DMS79 (cell line): ENCODE measurements at places on chromosomes 2 and 18.

- DNase-seq, result no peak
These were observed 1407.4 kb downstream of the SUCLG1 start for GRCh38 chr2:83051538-83052170.

GRCh38 chr18:22018366-22018765, 151.0 kb upstream of the GATA6 start:
- DNase-seq, result no peak

GRCh38 chr18:9184998-9185613, 48.5 kb downstream of the ANKRD12 start:
- no peak for DNase-seq

GRCh38 chr2:10712185-10712809, 9.1 kb upstream of the ATP6V1C2 start:
- no peak for DNase-seq

GRCh38 chr18:5984245-5984644, 88.9 kb upstream of the TMEM200C start:
- DNase-seq, result no peak

DNA sequence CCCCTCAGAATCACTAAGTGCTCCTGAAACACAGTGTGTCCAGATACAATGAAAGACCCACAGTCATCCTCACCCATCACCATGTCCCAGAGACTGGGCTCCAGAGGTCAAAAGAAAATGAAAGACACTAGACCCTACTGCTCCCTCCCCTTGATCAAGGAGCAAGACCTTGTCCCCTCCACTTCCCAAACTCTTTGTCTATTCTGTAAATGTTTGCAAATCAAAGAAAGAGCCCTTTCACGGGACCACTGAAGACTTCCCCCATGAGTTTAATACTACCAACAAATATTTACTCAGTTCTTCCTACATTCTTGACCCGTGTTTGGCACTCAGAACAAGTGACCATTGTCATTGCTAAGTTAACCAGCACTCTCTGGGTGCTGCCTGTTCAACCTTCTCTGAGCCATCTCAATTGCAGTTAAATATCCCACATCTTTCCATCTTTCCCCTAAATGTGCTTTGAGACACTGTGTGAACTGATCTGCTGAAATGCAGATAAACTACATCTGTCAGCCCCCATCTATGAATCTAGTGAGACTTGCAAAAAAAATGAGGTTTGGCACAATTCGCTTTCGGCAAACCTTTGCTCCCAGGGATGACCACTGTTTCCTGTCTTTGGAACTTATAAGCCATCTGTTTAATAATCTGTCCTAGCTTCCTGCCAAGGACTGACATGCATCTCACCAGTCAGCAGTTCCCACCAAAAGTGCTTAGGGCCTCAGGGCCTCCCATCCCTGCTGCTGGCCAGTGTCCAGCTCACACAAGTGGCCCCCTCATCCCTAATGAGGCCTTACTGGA, 170.3 kb downstream of the GFPT1 start:
- no peak for DNase-seq

GRCh38 chr2:15311201-15311907, 249.8 kb downstream of the NBAS start:
- no peak for DNase-seq

DNA sequence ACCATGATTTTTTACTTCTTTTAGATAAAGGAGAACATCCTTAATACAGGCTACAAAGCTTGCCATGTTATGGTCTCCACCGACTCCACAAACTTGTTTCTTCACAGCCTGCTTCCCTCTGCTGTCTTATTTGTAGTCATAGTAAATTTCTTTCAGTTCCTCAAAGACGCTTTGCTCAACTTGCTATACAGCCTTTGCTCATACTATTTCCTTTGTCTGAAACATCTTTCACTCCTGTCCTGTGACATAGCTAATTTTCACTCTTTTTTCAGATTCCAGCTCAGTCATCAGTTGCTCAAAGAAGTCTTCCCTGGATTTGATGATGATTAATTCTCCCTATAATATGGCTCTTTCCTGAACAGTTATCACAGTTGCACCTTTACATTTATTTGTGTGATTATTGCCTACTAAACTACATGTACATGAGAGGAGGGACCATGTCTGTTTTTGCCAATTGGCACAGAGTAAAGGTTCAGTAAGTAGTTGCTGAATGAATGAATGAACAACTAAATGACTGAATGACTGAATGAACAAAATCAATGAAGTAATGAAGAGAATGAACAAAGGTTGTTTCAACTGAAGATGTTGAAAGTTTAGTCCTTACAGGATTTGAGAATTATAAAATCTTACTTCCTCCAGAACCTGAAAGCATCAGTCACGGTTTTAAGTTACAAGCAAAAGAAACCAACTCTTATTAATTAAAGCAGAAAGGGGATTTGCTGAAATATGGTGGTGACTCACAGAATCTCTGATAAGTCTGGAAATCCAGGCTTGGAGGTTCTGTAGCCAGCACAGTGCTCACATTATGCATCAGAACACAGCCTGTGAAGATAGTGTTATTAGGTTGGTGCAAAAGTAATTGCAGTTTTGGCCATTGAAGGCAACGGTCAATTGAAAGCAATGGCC, 186.4 kb upstream of the FAM98A start:
- no peak for DNase-seq

GRCh38 chr2:174051741-174052583, 86.8 kb upstream of the SP3 start:
- no peak for DNase-seq

GRCh38 chr2:132969371-132969985, 299.5 kb upstream of the LYPD1 start:
- no peak for DNase-seq

GRCh38 chr18:43934322-43934721, 657.0 kb upstream of the SYT4 start:
- DNase-seq, result no peak

- DNase-seq, result no peak
These were observed 496.2 kb downstream of the SATB2 start for GRCh38 chr2:198961547-198961946.

- no peak for DNase-seq
These were observed 149.6 kb downstream of the LAMA3 start for GRCh38 chr18:23838801-23839366.

GRCh38 chr2:9753665-9754531, 89.4 kb upstream of the TAF1B start:
- DNase-seq, result no peak

DNA sequence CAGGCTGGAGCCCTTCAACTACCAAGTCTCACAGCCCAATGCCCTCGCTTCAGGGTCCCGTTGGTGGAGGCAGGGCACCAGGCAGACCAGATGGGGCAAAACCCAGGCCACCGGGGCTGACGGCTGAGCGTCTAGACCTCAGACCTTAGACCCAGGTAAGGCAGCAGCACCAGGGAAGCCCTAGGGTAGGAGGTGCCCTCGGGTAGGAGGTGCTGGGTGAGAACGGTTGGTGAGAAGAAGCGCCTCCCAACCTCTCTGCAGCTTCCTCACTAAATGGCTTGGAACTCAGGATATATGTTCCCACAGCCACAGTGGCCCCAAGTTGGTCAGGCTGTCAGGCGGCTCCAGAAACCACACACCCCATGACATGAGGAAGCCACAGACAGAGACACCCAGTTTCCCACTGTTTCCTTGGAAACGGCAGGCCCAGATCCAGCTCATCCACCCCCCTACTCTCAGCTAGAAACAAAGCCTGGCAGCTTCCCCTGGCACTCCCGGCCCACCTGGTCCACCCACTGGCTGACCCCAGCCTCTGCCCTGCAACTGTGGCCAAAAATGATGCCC, 13.1 kb upstream of the MLPH start:
- DNase-seq, result no peak

GRCh38 chr2:25029183-25029554, 12.7 kb upstream of the EFR3B start:
- DNase-seq, result peak; percentile 98

GRCh38 chr2:85872536-85873161, 16.1 kb downstream of the ST3GAL5 start:
- no peak for DNase-seq

GRCh38 chr2:150561076-150561475, 73.6 kb upstream of the RND3 start:
- no peak for DNase-seq

- DNase-seq, result no peak
These were observed 86.1 kb downstream of the TNS1 start for GRCh38 chr2:217916504-217917254.

- DNase-seq, result no peak
These were observed 218.5 kb downstream of the KCNS3 start for GRCh38 chr2:18096836-18097405.

DNA sequence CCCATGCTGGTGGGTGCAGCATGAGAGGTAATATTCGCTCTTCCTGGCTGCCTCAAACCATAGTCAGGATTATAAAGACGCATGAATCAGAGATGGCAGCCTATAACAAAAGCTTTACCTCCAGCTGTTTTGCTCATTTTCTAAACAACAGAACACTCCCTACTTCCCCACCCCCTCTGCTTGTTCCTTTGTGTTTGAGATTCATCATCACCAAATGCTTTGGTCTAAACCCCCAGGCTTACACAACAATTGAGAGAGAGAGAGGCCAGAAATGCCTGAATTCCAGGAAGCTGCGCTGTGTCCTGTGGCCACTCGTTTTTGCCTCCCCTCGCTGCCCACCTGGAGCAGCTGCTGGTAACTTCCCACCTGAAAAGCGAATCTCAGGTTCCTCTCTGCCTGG, 78.8 kb upstream of the CAPN13 start:
- no peak for DNase-seq

DNA sequence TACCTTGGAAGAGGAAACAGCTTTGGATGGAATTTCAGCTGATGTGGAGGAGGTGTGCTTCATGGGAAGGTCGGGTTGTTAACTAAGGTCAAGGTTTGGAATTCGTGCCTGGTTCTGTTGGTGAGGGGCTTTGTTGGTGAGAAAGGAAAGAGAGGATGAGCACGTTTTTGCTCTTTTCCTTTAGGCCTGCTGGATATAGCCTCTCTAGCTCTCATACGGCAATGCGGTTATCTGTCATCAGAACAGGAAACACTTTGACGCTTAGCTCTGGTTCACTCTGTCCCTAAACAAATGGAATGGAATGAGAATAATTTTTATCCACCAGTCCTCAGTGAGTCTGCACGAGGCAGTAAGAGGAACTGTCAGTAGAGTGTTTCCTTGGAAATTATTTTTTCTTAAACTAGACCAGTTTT, 169.7 kb upstream of the NOSTRIN start:
- no peak for DNase-seq

DNA sequence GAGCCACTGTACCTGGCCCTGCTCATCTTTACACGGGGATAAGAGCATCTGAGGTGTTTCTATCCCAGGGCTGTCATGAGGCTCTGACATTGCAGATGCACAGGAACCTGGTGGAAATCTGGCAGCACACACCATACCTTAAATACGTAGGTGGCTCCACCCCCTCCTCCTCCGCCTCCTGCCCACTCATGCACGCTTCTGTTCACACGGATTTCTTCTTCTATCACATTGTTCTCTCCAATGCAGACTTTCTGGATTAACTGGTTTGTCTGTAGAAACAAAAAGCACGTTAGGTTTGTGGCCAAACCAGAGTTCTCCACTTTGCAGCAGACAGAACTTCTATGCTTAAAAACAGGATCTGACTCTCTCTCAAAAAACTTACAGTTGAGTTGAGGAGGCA, 118.2 kb downstream of the CLIP4 start:
- DNase-seq, result peak; percentile 48

DNA sequence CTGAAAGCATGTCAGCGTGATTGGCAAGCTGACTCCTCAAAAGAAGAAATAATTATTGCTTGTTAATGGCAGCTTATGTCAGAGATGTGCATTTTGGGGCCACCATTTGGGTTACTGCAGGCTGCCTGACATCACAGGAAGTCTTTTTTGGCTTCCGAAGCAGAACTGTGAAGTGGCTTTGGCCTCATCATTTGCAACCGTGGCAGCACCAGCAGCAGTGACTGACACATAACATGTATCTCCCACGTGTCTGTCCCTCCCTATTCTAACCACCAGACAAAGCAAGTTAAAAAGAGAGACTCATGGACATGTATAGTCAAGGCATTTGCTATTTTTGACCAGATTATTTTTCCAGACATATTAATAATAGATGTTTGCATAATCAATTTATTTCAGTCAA, 488.7 kb upstream of the ACVR2A start:
- no peak for DNase-seq

- DNase-seq, result no peak
These were observed 104.8 kb downstream of the CABLES1 start for GRCh38 chr18:23239885-23240608.

GRCh38 chr2:216507220-216508160, 8.8 kb downstream of the RPL37A start:
- no peak for DNase-seq

DNA sequence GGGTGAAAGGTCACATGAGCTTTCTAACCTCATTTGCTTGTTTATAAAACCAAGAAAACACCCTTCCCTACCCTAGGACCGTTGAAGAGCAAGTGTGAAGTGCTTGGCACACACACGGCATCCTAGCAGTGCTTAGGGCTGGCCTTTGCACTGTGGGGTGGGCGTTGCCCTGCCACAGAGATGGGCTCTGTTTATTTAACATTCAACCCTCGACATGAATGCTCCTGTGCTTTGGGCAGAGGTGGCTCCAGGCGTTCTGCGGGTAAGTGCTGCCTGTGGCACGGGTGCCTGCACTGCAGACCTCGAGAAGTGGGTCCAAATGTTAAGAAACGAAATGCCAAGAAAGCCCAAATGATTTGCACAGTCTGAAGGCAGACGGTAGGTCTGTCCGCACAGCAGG, 170.1 kb downstream of the FHOD3 start:
- DNase-seq, result no peak

DNA sequence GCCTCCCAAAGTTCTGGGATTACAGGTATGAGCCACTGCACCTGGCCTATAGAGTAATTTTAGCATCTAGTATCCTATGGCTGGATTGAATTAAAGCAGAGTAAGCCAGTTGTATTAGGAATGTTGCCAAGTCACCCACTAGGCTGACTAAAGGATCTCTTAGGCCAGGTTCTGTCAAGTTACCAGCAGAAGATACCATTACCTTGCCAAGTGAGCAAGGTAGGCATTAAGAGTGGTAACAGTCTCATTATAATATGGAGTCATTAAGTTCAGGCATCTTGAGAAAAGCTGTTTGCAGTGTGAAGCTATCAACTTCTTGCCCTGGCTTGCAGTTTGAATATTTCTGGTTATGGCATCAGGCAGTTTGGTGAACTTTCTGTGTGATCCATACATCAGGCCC, 37.0 kb upstream of the MTCL1 start:
- DNase-seq, result peak; percentile 54

GRCh38 chr2:172328103-172328841, 99.1 kb upstream of the ITGA6 start:
- DNase-seq, result no peak

- DNase-seq, result no peak
These were observed 188.7 kb upstream of the COL3A1 start for GRCh38 chr2:188785490-188785889.
